Stimulated activated CD8-positive, alpha-beta memory T cell treated with anti-CD3 and anti-CD28 coated beads, Interleukin-4, amount 100 ng/mL, for 1 hour (primary cell): ENCODE measurements at places on chromosomes 5 and 9.

- no peak for DNase-seq
Observed at GRCh38 chr9:105205787-105206495, 38.5 kb upstream of the SLC44A1 start.

- no peak for DNase-seq
Observed at GRCh38 chr5:154118385-154118784, 72.1 kb upstream of the GALNT10 start.

- no peak for DNase-seq
Observed at GRCh38 chr5:168365581-168366081, 74.2 kb downstream of the WWC1 start.

DNA sequence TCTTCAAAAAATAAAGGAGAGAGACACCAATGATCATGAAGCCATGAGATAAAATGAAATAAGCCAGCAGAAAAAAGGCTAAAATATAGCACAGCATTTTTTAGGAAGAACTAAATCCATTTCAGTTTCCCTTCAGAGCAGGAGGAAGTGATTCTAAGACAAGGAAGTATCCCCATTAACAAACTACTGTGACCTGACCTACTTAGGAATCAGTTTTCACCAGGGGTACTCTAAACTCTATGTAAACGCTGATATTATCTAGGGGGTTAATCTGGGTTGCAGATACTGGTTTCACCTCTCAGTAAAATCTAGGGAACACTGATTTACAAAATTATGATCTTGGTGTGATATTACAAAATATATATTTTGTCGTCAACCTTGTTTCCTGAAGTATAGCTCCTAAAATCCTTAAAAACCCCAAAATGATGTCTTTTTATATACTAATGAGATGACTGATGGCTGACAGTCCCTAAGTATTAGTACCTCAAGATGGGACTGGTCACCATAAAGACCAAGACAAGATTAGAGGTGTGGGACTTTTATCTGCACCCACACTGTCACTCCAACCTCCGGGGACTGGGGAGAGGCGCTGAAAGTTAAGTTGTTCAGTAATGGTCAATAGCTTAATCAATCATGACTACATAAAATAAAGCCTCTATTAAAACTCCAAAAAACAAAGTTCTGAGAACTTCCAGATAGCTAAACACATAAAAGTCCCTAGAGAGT is 2.9 kb upstream of the FNBP1 start:
- DNase-seq, result no peak

DNA sequence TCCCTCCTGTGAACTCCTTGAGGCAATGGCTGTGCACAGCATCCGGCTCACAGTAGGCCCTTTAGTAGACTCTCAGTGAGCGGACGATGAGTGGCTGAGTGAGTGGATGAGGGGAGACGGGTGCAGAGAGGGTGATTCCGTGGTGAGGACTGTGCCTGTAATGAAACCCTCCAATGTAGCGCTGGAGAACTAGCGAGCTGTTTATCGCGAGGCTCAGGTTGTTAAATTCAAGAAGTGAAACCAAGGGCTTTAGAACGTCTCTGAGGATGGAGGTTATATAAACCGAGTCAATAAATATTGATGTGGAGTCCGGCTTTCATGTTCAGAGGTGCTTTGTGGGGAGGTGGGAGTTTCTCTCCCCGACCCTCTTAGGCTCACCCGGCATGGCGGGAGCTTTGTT is 53.2 kb downstream of the NSG2 start:
- DNase-seq, result no peak

DNA sequence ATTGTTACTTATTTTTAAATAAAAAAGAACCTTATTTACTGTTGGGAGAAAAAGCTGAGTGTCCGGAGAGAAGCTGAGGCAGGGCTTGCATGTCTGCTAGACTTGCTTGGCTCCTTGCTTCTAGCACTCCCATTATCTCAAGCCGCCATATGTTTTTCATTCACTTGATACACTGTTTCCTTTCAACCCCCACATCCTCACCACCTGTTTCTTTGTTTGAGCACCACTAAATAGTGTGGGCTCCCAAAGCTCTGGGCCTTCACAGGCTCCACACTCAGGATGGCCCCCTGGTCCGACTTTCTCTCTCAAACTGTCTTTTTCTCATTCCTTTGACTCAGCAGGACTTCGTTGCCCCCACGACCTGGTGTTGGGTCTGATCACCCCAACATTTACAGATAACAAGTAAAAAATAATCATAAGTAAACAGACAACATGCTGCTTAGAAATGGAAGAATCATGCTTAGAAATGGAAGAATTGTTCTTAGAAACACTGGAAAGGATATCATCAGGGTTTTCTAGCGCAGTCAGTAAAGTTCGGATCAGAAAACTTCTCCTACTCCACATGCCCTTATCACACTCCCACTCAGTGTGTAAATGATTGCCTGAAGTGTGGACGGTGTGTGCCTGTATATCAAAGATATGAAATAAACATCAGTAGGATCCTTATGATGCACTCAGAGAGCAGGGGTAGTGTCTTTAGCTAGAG is 58.5 kb downstream of the APTX start:
- no peak for DNase-seq

DNA sequence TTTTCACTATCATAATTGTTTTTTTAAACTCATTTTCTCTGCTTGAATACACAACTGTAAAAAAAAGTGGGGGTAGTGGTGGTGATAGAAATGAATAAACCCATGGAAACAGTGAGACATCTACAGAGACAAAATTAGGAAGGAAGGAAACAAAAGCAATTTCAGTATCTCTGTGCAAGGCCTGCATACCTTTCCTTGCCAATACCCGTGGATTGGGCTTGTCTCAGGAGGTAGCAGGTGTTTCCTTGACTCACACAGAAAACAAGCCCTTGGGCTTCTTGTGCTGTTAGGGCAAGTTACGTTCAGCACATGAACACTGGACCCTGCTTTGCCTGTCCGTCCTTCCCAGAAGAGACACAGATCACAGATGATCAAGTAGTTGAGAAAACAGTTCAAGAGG is 372.2 kb downstream of the ZSWIM6 start:
- no peak for DNase-seq

- DNase-seq, result no peak
Observed at GRCh38 chr5:150057511-150057910, 28.8 kb downstream of the CSF1R start.

- no peak for DNase-seq
Observed at GRCh38 chr5:40687321-40687720, 7.6 kb downstream of the PTGER4 start.

DNA sequence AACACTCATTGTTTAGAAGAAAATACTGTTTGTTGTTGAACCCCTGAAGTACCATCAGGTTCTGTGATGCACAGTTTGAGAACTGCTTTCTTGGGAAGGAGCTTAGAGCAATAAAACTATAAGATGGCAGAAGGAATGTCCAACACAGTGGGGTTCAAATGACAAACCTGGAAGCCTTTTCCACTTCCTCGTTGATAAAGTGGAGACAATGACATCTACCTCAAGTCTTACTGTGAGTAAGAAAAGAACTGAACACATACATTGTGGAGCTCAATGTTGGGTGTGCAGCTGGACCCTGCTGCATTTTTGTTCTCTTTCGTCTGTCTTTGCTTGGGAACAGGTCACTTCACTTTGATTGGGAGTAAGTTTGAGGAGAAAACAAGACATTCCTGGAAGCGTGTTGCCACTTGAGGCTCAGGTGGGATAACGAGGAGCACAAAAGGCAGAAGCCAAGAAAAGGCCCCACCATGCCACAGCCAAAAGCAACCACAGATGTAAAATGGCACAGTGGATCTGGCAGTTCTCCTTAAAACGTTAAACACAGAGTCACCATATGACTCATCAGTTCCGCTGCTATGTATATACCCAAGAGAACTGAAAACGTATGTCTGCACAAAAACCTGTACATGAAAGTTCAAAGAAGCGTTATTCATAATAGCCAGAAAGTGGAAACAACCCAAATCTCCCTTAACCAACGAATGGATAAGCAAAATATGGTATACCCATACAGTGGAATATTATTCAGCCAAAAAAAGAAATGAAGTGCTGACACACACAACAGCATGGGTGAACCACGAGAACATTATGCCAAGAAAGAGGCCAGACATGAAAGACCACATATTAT is 42.9 kb upstream of the SUB1 start:
- DNase-seq, result no peak

DNA sequence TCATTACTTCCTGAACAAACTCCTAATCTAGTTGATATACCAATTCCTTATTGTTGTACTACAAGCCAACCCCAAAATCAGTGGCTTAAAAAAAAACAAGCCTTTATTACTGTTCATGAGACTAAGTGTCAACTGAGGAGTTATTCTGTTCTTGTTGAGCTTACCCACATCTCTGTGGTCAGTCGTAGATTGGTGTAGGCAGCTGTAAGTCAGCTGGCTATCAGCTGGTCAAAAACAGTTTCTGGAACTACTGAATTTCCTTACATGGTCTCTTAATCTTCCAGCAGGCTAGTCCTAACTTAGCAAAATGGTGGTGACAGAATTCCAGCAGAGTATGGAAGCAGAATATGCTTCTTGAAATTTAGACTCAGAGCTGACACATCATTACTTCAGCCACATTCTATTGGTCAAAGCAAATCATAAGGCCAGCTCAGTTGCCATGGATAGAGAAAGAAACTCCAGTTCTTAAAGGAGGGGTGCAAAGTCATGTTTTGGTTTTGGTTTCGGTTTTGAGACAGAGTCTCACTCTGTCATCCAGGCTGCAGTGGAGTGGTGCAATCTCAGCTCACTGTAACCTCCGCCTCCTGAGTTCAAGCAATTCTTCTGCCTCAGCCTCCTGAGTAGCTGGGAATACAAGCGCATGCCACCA is 386.1 kb upstream of the MPDZ start:
- DNase-seq, result no peak

DNA sequence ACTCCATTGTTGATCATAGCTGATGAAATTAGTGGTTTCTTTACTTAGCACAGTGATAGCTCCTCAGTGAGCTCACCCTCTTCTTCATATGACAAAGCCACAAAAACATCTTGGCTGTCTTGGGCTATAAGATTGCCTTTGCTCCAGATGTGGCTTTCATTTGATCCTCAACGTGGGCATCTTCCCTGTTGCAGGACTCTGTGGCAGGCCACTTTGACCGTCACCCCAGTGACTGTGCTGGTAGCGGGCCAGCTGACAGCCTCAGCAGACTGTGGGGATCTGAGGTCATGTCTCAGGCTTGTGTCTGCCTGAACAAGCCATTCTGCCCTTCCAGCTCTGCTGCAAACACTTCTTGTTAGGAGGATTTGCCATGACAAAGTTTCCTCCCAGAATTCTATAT is 422.2 kb downstream of the NR2F1-AS1 start:
- no peak for DNase-seq

DNA sequence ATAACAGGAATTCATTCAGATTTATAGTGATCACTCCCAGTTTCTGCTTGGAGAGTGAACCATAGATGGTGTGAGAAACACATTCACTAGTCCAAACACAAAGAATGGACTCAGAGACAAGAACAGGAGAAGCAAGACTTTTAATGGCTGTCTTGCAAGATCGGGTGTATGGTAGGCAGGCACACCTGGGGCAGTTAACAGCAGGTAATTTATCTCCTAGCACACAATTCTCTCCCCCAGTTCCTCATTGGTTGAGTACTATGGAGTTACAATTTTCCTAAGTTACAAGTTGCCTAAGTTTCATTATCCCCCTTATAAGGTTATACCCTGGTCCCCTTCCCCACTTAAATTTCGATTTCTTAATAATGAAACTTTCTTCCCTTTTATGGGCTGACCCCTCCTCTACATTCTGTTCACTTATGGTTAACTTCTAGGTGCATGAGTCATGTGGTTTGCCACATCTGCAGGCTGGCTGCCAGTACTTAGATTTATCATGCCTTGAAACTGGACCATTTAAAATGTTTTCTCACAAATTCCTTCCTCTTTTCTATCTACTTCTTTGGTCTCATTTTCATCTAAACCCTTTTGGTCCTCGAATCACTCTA is 623.3 kb downstream of the HINT1 start:
- DNase-seq, result no peak

GRCh38 chr9:90844326-90844725 is 42.7 kb downstream of the SYK start:
- no peak for DNase-seq

- DNase-seq, result no peak
Observed at GRCh38 chr5:99105216-99105615, 176.4 kb upstream of the CHD1 start.

- DNase-seq, result no peak
Observed at GRCh38 chr9:3809724-3810123, 283.9 kb upstream of the RFX3 start.

GRCh38 chr5:140312067-140312790 is 9.3 kb upstream of the PFDN1 start:
- DNase-seq, result no peak

DNA sequence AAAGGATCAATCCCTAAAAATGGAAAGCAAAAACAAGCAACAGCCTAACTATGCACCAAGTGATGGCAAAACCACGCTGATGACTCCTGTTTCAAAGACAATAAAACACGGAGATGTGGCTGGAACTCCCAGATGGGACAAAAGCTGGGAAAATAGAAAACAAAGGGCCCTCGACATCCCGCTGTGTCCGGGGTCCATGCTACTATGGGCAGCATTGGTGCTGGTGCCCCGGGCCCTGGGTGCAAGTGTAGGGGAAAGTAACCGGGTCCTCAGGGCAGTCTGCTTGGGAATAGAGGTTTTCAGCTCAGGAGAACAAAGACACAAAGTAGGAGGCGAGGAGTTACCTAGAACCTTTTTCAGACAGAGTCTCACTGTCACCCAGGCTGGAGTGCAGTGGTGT is 46.1 kb downstream of the MRPL36 start:
- no peak for DNase-seq

- no peak for DNase-seq
Observed at GRCh38 chr5:106167766-106168165, 1503.0 kb downstream of the EFNA5 start.

- no peak for DNase-seq
Observed at GRCh38 chr5:119410448-119411159, 41.7 kb upstream of the HSD17B4 start.

- no peak for DNase-seq
Observed at GRCh38 chr5:148179234-148179824, 11.0 kb downstream of the SPINK14 start.

- no peak for DNase-seq
Observed at GRCh38 chr5:157657516-157657915, 5.3 kb upstream of the SOX30 start.

DNA sequence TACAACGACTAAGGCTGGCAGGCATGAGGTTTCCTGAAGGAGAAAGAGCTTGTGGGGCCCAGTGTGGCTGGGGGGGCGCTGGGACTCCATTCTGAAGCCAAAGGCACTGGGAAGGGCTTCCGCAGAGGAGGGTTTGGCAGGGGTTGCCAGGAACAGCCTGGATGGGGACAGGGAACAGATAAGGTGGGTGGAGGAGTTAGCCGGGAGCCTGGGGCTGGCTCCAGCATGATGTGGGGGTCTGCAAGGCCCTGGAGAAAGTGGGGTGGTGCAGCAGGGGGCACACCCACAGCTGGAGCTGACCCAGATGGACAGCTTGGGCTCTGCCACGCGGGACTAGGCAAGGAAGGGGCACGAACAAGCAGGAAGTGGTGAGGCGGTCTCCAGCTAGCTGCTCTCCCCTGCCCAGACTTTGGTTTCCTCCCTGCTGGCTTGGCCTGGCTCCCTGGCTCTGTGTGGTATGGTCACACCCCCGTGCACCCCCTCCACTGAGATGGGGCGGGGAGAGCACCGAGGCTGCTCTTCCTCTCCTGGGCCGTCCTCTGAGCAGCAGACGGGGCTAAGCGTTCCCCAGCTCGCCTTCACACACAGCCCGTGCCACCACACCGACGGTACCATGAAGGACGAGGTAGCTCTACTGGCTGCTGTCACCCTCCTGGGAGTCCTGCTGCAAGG is at the start of gene LTC4S:
Gene LTC4S, plus strand, starts transcription at position 519 of the 672 bp plus-strand sequence. Its CDS starts 95 bp downstream, at position 614.
- no peak for DNase-seq

GRCh38 chr5:99955006-99955405 is 580.2 kb upstream of the FAM174A start:
- DNase-seq, result no peak
